NCI-H2107 (cell line): ENCODE measurements at places on chromosomes 2 and 18.

DNA sequence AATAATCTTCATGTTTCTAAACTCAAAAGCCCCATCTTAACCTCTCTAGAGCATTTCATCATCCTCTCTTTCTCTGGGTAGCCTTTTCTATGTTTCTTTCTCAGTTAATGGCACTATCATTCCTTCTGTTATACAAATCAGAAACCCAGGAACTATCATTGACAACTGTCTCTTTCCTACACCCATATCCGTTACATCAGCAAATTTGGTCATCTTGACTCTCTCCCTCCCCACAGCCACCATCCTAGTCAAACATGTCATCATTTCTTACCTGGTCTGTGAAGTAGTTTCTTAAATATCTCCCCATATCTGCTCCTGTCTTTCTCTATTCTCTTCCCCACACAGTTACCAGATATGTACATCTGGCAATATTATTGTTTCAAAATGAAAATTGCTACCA lies 62.8 kb downstream of the THSD7B start:
- DNase-seq, result no peak

GRCh38 chr2:197281421-197281820 lies 29.2 kb downstream of the ANKRD44 start:
- DNase-seq, result no peak

DNA sequence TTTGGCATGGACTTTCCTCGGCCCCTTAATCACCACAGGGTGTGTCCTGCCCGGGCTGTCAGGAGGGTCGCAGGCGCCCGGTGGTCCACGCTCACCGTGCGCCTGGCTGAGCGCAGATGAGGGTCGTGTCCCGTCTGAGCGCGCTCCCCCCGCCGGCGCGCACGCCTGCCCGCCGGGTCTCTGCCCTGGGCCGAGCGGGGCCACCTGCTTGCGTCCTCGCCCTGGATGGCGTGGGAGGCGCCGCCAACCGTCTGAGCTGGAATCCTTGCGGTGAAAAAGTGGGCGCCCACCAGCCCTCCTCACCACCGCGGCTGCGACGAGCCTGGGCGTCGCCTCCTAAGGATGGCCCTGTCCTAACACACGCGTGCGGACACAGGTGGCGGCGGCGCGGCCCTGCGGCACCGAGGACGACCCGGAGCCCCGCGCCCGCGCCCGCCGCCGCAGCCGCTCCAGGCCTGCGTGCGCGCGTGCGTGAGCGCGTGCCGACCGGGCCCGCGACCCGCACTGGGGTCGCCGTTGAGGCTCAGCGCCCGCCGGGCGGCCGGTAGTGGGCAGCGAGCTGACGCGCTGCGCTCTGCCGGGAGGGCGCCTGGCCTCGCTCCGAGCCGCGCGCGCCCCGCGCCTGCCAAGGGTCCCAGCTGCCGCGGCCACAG lies 126.6 kb downstream of the ARHGEF4 start:
- no peak for DNase-seq

DNA sequence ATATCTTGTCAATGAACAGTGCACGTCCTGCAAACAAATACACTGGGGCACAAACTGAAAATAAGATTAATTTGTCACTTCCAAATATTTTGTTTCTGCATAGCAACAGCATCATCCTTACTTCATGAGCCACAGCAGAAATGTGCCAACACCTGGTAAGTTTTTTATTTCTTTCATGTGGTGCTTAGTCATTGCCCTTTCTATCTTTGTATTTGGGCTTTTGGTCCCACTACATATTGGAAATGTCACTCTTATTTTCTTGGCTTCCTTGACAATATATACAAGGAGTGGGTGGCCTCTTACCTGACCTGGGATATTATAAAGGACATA lies 208.0 kb downstream of the RBM43 start:
- no peak for DNase-seq

- no peak for DNase-seq
Observed at GRCh38 chr2:144548532-144549191, 28.7 kb upstream of the ZEB2 start.

- DNase-seq, result no peak
Observed at GRCh38 chr18:9177031-9177430, 40.5 kb downstream of the ANKRD12 start.

DNA sequence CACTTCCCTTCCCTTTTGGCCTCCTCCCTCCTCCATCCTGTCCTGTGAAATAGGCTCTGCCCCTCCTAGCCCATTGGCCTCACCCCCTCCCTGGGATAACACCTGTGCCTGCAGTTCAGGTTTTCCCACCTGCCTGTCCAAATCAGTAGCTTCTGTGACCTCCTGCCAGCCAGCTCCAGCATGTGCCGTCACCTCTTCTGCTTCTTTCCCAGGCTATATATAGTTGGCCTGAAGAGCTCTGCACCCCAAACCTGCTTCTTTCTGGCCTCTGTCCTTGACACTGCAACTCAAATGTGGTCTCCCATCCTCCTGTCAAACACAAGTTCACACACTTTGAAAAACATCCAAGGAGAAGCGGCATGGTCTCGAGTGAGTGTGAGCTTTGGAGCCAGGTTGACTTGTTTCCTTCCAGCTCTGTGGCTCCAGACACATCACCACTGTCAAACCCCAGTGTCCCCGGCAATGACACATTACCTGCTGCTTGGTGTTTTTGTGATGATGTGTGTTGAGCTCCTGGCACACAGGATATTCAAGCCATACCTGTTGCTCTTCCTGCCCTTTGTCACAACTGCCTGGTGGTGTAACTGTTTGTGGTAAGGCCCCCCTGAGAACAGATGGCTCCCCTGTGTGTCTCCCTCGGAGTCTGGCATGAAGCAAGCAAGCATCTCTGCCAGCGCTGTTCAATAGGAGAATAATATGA lies 143.6 kb upstream of the DAPL1 start:
- DNase-seq, result no peak
